ENCODE measurements at places on chromosomes 6 and 20. TPM values are rescaled to one million over a fixed set of nuclear protein-coding genes. Genes with fewer than 3 reads are reported as not detected.

- H3K4me3 ChIP-seq, result peak overlapping the region; percentile 82
- DNase-seq, result no peak
- peaks cover 81% of the 10 kb centered on the region for H3K36me3 ChIP-seq
- no peaks in the 10 kb centered on the region for H3K27me3 ChIP-seq
- H3K4me1 ChIP-seq, result peaks cover 82% of the 10 kb centered on the region
Observed at GRCh38 chr20:31717478-31718201, 5.0 kb downstream of the BCL2L1 start.

GRCh38 chr20:52953020-52953419, 19.1 kb upstream of the TSHZ2 start:
- no peak for DNase-seq
- H3K27ac ChIP-seq, result no peak overlapping the region
- H3K4me1 ChIP-seq, result no peaks in the 10 kb centered on the region
- H3K4me3 ChIP-seq, result no peak overlapping the region
- H3K27me3 ChIP-seq, result no peaks in the 10 kb centered on the region

GRCh38 chr6:107847844-107848802, 24.0 kb upstream of the SCML4 start:
- peak; percentile 82 for DNase-seq
- H3K36me3 ChIP-seq, result no peaks in the 10 kb centered on the region
- no peak overlapping the region for H3K27ac ChIP-seq
- peaks cover 16% of the 10 kb centered on the region for H3K4me1 ChIP-seq

DNA sequence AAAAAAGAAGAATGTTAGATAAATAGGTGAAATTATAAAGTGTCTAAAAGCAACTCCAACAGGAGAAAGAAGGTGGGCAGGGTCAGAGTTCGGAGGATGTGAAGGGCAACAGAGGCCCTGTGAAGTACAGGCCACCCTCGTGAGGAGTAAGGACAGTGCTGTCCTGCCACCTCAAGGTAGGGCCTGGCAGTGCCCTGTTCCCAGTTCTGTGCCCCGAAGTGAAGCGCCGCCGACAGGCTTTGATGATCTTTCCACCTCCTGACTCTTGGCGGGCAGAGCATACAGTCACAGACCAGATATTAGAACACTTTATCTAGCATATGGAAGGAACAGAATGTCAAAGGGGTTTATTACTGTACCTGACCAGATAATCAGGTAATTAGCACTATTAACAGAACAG, 75.8 kb downstream of the GJA10 start:
- no peak overlapping the region for H3K27ac ChIP-seq
- H3K4me1 ChIP-seq, result peaks cover 15% of the 10 kb centered on the region
- peaks cover 60% of the 10 kb centered on the region for H3K36me3 ChIP-seq
- no peak overlapping the region for H3K4me3 ChIP-seq
- H3K27me3 ChIP-seq, result no peaks in the 10 kb centered on the region
- no peak for DNase-seq

GRCh38 chr6:7546896-7547295, 5.4 kb downstream of the DSP start:
- no peak for DNase-seq
- H3K27me3 ChIP-seq, result peaks cover 31% of the 10 kb centered on the region
- H3K4me3 ChIP-seq, result no peak overlapping the region

DNA sequence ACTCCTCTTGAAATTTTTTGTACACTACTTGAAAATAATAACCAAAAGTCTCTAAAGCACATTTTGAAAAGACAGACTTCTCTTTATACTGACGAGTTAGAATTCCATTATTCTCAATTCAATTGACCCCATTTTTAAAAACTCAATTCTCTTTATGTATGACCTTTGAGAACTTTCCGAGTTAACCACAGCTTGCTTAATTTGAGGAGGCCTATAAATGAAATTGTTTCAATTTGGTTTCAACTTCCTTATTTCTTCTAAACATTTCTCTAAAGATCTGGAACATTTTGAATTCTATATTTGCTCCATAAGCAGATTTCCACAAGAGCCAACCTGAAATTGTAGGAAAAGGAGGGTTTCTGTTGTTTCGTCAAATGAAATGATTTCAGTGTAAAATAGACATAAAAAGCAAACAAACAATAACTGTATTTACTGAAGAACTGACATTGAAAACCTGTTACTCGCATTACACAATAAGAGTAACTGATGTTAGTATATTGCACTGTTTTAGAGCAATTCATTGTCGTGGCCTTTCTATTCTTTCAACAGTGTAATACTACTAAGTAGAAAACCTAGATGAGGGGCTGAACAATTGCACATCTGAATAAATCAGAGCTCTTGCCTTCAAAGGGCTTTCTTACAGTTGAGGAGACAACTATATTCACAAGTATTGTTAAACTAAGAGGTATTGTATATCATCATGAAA, 223.6 kb downstream of the HIVEP2 start:
- no peak for DNase-seq
- H3K27me3 ChIP-seq, result no peaks in the 10 kb centered on the region
- H3K36me3 ChIP-seq, result no peaks in the 10 kb centered on the region
- no peak overlapping the region for H3K4me3 ChIP-seq
- H3K27ac ChIP-seq, result no peak overlapping the region

DNA sequence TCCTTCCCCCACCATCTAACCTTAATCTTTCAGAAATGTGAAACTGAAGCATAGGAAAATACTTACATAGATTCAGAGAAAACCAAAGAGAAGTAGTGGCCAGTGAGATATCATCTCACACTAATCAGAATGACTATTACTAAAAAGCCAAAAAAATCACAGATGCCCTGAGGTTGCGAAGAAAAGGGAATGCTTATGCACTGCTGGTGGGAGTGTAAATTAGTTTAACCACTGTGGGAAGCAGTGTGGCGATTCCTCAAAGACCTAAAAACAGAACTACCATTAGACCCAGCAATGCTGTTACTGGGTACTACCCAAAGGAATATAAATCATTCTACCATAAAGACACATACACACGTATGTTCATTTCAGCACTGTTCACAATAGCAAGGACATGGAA, 9.2 kb upstream of the PREX1 start:
- peaks cover 31% of the 10 kb centered on the region for H3K4me1 ChIP-seq
- H3K4me3 ChIP-seq, result no peak overlapping the region
- DNase-seq, result no peak
- H3K36me3 ChIP-seq, result no peaks in the 10 kb centered on the region
- no peak overlapping the region for H3K27ac ChIP-seq

GRCh38 chr6:155913816-155914215, 458.2 kb upstream of the NOX3 start:
- H3K27me3 ChIP-seq, result no peaks in the 10 kb centered on the region
- peaks cover 3% of the 10 kb centered on the region for H3K36me3 ChIP-seq
- H3K4me3 ChIP-seq, result no peak overlapping the region
- no peak overlapping the region for H3K27ac ChIP-seq

USP49 gene
- total RNA-seq, result 7.7 TPM

RAD21L1 gene
- total RNA-seq, result not detected

PYGB gene
- 23.5 TPM for total RNA-seq

Data from activated B cell treated with CpG ODN at 0.5 μM for 24 hours (primary cell).